ENCODE measurements at places on chromosomes 5 and 9. TPM values are rescaled to one million over a fixed set of nuclear protein-coding genes. Genes with fewer than 3 reads are reported as not detected.

DNA sequence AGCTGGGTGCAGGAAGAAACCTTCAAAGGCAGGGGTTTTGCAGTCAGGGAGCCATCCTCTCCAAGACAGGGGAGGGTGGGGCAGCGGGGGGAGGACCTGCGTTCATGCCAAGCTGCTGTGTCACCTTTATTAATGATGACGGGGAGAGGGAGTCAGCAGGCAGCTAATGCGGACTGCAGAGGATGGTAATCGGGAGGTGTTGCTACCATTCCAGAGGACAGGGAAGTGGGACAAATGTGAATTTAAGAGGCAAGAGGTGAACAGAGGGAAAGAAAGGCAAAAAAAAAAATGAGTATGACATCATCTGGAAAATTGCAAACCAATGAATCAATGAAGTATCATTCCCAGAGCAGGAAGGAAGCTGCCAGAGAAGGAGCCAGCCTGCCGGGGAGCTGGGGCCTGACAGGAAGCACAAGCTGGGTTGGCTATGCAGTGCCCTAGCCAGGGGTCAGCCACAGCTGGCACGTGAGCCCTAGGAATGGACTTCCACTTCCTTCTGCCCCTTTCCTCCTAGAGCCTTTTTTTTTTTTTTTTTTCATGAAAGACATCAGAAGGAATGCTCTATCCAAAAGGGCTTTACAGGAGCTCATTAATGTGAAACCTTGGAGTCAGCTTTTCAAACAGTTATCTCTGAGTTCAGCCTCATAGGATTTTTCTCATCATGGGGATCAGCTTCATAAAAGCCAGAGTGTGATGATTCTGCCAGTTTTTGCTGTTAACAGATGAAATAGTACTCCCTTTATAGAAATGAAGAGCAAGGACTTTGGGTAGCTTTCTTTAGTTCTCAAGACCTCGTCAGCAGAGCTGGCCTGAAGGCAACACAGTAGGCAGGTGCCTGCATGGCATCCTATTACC lies 9.2 kb downstream of the INSYN2B start:
- no peaks in the 10 kb centered on the region for H3K36me3 ChIP-seq
- DNase-seq: no peak
- H3K27ac ChIP-seq: peak overlapping the region; percentile 5
- H3K27me3 ChIP-seq: no peaks in the 10 kb centered on the region
- H3K4me3 ChIP-seq: no peak overlapping the region

DNA sequence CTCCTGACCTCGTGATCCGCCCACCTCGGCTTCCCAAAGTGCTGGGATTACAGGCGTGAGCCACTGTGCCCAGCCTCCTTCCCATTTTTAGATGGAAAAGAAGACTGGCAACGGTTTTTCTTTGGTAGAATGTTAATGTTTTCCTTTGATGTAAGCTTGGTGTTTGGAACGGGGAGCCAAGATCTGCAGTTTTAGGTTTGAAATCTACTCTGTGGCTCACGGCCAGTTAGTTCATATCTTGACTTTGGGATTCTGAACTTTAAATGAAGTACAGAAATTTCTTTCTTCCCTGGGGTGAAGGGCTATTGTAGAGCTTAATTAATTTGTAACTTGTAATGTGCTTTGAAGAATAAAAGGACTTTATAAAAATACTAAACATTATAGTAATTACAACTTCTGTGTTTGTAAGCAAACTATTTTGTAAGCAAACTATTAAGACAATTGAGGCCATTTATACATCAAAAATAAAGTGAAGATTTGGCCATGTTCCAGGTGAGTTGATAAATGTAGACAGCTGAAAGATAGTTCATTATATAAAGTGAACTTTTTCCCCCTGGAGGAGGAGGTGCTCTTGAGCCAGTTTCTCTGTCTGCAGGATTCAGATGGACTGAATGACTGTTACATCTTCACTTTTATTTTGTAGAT lies 117.1 kb upstream of the TUT7 start:
- no peaks in the 10 kb centered on the region for H3K4me1 ChIP-seq
- no peaks in the 10 kb centered on the region for H3K36me3 ChIP-seq
- no peak overlapping the region for H3K27ac ChIP-seq
- no peak overlapping the region for H3K4me3 ChIP-seq

The OGN gene
- not detected for total RNA-seq

DNA sequence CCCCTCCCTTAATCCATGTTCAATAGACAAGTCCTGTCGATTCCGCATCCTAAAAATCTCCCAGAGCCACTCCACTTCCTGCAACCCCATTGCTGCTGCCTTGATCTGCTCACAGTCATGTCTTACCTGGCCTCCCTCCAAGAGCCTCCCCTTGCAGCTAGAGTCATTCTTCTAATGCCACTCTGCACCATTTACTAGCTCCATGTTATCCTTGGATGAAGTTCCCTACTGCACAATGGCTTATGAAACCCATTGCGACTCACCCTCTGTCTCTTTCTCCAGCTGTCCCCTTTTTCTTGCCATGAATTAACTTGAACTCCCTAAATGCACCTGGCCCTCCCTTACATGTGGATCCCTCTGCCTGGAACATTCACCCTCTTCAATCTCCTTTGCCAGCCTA lies 39.5 kb downstream of the MEGF10 start:
- H3K4me1 ChIP-seq: peaks cover 15% of the 10 kb centered on the region
- no peak overlapping the region for H3K27ac ChIP-seq
- peaks cover 10% of the 10 kb centered on the region for H3K36me3 ChIP-seq
- no peak overlapping the region for H3K4me3 ChIP-seq
- H3K27me3 ChIP-seq: no peaks in the 10 kb centered on the region
- DNase-seq: no peak

DNA sequence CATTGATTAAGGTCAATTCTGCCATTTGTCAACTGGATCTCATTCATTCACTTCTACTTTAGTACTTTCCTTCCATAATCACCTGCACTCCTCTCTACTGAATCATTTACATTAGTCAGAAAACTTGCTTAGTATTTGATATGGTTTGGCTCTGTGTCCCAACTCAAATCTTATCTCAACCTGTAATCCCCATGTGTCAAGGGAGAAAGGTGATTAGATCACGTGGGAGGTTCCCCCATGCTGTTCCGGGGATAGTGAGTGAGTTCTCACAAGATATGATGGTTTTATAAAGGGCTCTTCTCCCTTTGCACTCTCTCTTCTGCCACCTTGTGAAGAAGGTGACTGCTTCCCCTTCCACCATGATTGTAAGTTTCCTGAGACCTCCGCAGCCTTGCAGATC lies 23.7 kb upstream of the UGCG start:
- H3K27ac ChIP-seq: no peak overlapping the region
- no peaks in the 10 kb centered on the region for H3K36me3 ChIP-seq
- H3K4me3 ChIP-seq: no peak overlapping the region
- H3K27me3 ChIP-seq: no peaks in the 10 kb centered on the region
- no peaks in the 10 kb centered on the region for H3K4me1 ChIP-seq

GRCh38 chr5:86463339-86463738 lies 154.4 kb upstream of the COX7C start:
- no peak for DNase-seq
- H3K4me3 ChIP-seq: no peak overlapping the region
- peaks cover 6% of the 10 kb centered on the region for H3K4me1 ChIP-seq
- peaks cover 25% of the 10 kb centered on the region for H3K36me3 ChIP-seq

DNA sequence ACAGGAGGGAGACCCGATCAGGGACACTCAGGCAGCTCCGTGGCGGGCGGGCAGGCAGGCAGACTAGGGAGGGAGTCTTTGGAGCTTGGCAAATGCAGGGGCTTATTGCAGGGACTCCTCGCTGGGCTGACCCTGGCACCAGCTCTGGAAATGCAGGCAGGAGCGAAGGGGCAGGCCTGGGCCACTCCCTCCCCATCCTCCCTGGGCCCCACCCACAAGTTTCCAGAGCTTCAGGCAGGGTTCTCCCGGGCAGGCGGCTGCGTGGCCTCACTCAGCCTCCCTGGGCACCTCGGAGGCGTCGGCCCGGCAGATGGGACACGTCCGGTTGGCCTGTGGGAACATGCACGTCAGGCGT lies 8.5 kb downstream of the RNF44 start:
- H3K27me3 ChIP-seq: no peaks in the 10 kb centered on the region
- no peak overlapping the region for H3K27ac ChIP-seq
- peaks cover 7% of the 10 kb centered on the region for H3K4me1 ChIP-seq
- H3K36me3 ChIP-seq: peaks cover 3% of the 10 kb centered on the region
- H3K4me3 ChIP-seq: no peak overlapping the region

The POU5F2 gene
- total RNA-seq: 0.68 TPM

The SEMA6A gene
- 30.0 TPM for total RNA-seq

The UBAP1 gene
- 35.6 TPM for total RNA-seq

The PCDHA9 gene
- 1.4 TPM for total RNA-seq

The CSF1R gene
- total RNA-seq: not detected

The CCNO gene
- not detected for total RNA-seq

DNA sequence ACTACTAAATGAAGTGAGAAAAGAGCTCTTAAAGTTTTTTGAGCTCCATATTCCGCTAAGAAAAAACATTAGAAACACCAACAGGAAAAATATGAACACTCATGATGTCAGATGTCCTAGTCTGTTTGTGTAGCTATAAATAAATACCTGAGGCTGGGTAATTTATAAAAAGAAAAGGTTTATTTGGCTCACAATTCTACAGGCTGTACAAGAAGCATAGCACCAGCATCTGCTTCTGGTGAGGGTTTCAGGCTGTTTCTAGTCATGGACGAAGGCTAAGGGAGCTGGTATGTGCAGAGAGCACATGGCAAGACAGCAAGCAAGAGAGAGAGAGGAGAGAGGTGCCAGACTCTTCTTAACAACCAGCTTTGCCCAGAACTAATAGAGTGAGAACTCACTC lies 186.2 kb downstream of the PLK2 start:
- no peak for DNase-seq
- no peak overlapping the region for H3K4me3 ChIP-seq
- H3K27me3 ChIP-seq: no peaks in the 10 kb centered on the region
- H3K4me1 ChIP-seq: no peaks in the 10 kb centered on the region

GRCh38 chr9:93698140-93698908 lies 121.9 kb downstream of the PHF2 start:
- H3K27ac ChIP-seq: no peak overlapping the region
- peaks cover 3% of the 10 kb centered on the region for H3K36me3 ChIP-seq
- no peaks in the 10 kb centered on the region for H3K4me1 ChIP-seq

GRCh38 chr9:35951736-35952135 lies 6.2 kb downstream of the OR2S2 start:
- H3K36me3 ChIP-seq: no peaks in the 10 kb centered on the region
- no peak overlapping the region for H3K4me3 ChIP-seq
- H3K27me3 ChIP-seq: peaks cover 58% of the 10 kb centered on the region
- no peak overlapping the region for H3K27ac ChIP-seq
- no peaks in the 10 kb centered on the region for H3K4me1 ChIP-seq

The PSMB7 gene
- total RNA-seq: 195 TPM
